ENCODE measurements at places on chromosomes 3 and 15. TPM values are rescaled to one million over a fixed set of nuclear protein-coding genes. Genes with fewer than 3 reads are reported as not detected.

WDR49 gene
- 1.0 TPM for total RNA-seq

DNA sequence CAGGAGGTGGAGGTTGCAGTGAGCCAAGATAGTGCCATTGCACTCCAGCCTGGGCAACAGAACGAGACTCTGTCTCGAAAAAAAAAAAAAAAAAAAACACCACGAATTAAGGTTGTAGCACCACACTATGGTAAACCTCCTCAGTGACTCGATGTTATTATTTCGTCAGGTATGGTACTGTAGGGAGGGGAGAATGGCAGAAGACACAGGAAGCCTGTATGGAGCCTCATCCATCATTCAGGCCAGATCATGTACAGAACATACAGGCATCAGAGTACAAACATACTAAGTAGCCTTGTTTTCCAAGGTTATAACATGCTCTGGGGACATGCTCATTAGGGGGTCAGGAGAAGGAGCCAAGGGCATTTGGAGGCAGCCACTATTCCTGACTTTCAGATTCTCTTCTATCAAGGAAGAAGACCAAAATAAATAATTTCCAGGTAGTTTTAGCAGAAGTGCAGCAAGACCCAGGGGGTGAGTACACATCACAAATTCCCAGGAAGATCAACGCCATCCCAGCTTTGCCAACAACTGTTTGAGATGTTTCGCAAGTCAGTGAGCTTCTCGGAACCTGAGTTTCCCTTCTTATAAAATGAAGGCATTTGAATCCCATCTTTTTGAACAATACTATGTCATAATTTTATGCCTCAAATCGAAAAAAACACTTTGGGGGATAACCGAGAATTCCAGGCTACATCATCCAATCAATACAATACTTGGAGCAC lies 79.8 kb downstream of the FOXP1 start:
- no peaks in the 10 kb centered on the region for H3K4me1 ChIP-seq
- H3K27ac ChIP-seq = no peak overlapping the region
- no peaks in the 10 kb centered on the region for H3K36me3 ChIP-seq
- H3K27me3 ChIP-seq = no peaks in the 10 kb centered on the region
- H3K4me3 ChIP-seq = no peak overlapping the region

DNA sequence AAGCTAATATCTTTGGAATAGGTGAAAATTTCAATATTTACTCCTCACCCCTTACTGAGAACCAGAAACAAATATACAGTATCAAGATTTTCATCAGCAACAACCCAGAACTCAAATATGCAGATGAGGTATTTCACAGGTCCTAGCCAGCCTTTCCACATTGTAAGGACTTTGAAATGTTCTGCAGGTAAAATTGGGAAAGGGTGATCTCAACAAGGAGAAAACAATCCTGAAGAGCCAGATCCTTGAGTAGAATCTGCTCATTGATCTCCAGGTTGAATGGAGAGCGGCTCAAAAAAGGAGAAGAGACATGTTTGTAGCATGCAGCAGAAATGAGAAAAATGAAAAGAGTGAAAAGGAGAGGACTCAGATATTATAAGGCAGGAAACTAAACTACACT lies 493.3 kb upstream of the NAALADL2 start:
- no peak overlapping the region for H3K27ac ChIP-seq
- H3K27me3 ChIP-seq = no peaks in the 10 kb centered on the region
- no peaks in the 10 kb centered on the region for H3K4me1 ChIP-seq
- no peaks in the 10 kb centered on the region for H3K36me3 ChIP-seq
- no peak overlapping the region for H3K4me3 ChIP-seq
- no peak for DNase-seq

- H3K27ac ChIP-seq = no peak overlapping the region
- H3K4me1 ChIP-seq = no peaks in the 10 kb centered on the region
- no peaks in the 10 kb centered on the region for H3K27me3 ChIP-seq
- H3K36me3 ChIP-seq = no peaks in the 10 kb centered on the region
- no peak overlapping the region for H3K4me3 ChIP-seq
Observed at GRCh38 chr3:116836286-116836685, 126.7 kb downstream of the TUSC7 start.

SLCO2A1 gene
- 169 TPM for total RNA-seq

GRCh38 chr15:62933386-62933785 lies 109.2 kb upstream of the TPM1 start:
- no peak for DNase-seq
- no peaks in the 10 kb centered on the region for H3K27me3 ChIP-seq
- no peak overlapping the region for H3K4me3 ChIP-seq

ADGRG7 gene
- not detected for total RNA-seq

SLC9A9 gene
- 16.5 TPM for total RNA-seq

All from kidney (tissue), 22 donors.